ENCODE measurements at places on chromosomes 6 and 20.

- no peak for DNase-seq
Observed at GRCh38 chr6:129309154-129309553, 400.8 kb downstream of the ARHGAP18 start.

DNA sequence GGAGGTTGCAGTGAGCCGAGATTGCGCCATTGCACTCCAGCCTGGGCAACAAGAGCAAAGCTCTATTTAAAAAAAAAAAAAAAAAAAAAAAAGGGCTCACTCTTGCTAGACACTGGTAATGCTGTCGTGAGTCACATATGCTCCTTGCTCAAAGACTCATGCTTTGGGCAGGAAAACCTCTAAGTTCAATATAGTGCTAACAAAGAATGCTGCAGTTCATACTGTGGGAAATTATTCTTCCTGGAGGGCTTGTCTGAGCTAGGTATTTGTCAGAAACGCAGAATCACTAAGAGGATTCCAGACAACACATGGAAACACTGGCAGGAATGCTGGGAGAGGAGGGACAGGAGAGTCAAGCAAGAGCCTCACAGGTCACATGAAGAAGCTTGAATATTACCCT lies 2.3 kb upstream of the LYRM2 start:
- no peak for DNase-seq

DNA sequence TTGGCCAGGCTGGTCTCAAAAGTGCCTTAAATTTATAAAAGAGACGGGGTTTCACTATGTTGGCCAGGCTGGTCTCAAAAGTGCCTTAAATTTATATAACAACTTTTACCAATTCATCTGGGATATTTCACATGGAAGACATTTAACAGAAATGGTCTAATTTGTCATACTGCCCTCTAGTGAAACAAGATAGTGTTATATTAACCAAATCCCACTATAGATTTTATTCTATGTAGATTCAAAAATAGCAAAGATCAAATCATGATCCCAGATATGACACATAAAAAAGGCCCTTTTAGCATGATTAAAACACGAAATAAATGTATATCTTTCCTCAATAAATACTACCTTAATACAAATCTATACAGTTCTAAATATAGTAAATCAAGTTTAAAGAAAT lies 102.8 kb upstream of the TFAP2D start:
- no peak for DNase-seq

DNA sequence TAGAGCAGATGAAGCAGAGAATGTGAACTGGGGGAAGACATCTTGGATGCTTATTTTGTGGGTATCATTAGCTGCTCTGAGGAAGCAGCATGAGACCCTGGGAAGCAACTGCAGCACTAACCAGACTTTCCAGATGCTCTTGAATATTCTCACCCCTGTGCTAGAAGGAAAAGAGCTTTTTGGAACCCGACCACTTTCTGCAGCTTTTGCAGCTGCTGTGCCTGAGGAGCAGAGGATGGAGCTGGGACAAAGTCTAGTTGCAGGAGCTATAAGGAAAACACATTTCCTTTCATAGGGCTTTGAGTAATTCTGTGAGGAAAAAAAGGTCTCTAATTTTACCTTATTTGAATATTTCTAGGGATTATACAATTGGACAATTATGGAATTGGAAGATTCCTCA lies 369.7 kb downstream of the CD109 start:
- DNase-seq, result no peak

GRCh38 chr20:60104993-60105803 lies 147.0 kb downstream of the CDH26 start:
- no peak for DNase-seq

- no peak for DNase-seq
Observed at GRCh38 chr6:71123051-71123450, 165.6 kb upstream of the OGFRL1 start.
